ENCODE measurements at places on chromosomes 5 and 9.

DNA sequence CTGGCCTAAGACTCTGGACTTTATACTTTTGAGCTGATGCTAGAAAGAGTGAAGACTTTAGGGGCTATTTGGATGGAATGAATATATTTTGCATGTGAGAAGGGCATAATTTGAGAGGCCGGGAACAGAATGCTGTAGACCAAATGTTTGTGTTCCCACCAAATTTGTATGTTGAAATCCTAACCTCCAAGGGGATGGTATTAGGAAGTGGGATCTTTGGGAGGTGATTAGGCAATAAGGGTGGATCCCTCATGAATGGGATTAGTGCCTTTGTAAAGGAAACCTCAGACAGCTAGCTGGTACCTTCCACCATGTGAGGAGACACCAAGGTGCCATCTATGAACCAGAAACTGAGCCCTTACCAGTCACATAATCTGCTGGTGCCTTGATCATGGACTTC is 165.1 kb upstream of the S1PR3 start:
- no peak for DNase-seq

DNA sequence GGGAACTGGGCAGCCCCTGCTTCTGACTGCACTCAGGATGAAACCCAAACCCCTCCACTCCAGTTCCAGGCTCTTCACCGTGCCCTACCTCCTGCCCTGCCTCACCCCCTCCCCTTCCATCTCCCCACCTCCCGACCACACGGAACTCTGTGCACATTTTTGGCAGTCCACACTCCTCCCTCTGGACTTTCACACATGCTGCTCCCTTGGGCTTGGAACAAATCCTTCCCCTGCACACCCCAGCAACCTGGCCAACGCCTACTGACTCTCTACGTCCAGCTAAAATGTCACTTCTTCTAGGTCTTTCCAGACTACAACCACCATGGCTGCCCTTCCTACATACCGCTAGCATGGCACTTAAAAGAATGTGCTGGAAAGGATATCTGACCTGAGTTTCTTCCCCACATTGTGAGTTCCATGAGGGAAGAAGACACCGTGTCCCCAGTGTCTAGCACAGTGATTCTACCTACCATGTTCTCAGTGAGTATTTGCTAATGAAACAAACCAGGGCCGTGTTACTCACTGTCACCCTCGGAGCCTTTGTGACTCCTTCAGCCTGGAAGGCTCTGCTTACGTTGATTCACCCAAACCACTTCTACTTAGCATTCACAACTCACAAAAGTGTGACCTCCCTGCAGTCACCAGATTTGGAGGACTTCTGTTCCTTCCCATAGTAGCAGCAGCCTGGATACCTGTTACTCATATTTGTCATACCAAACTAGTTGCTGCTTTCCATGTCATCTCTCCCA is 18.7 kb downstream of the RETREG1 start:
- DNase-seq: no peak

DNA sequence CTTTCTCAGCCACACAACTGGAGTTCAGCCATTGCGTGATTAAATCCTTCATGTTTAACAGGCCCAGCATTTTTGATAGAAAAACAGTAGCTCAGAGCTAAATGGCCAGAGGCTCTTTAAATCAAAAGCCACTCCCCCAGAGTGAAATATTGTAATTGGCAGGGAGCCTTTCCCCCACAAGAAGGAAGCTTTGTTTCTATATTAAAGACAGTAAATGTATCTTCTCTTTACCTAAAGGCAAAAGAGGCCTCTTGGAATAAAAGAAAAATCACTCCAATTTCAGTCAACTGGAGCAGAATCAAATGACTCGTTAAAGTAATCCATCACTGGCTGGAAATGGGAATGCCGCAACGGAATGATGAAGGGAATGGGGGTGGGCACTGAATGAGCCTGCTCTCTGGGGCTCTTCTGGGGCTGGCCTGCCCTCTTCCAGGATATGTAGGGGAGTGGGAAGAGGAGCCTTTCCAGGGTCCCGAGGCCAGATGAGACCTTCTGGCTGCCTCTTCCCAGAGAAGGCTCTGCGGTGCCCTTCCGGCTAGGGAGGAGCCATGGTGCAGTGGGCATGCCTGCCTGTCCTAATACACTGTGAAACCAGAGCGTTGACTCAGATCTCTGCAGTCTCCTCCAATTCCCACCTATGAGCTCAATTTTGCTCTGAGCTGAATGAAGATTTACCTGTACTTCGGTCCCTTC is 45.2 kb downstream of the ANKDD1B start:
- no peak for DNase-seq

DNA sequence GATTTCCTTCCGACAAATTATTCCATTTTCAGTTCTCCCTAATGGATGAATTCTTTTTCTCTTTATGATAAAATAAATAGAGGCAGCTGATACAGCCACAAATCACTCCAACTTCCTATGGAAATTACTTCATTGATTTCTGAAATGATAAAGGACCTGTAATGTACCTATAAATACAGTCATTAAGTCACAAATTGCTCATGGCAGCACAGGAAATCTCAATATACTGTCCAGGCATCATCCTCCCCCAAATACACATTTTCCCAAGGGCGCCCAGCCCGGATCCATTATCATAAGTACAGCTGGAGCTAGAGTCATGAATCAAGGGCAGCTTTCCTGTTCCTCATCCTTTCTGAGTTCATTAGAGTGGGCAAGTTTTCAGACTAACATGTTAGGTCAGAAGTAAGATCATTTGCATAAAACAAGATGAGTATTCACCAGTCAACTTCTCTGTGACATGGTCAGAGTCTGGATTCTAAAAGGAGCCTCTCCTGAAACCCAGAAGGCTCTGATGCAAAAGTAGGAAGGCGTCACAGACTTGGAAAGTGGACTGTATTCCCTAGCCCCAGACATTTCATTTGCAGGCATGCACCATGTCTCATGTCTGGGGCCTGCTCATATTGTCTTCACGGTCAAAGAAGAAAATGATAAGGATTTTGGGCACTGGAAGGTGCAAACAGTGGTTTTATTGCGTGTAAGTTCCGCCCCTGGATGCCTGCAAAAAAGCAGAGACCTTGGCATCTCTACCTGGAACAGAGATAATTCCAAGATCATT is 383.2 kb downstream of the PLK2 start:
- DNase-seq: no peak

DNA sequence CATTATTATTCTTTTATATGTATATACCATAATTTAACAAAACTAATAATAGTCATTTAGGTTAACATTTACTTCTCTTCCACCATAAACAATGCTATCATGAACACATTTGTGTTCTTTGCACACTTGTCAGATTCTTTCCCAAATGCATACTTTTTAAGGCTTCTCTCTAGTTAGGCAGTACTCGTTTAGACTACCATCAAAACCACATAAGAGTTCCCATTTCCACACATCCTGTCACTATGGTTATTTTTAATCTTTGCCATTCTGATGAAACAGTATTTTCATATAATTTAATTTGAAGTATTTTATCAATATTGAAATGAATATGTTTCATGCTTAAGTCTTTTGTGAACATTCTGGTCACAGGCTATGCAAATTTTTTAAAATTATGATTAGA is 15.1 kb downstream of the DROSHA start:
- no peak for DNase-seq

DNA sequence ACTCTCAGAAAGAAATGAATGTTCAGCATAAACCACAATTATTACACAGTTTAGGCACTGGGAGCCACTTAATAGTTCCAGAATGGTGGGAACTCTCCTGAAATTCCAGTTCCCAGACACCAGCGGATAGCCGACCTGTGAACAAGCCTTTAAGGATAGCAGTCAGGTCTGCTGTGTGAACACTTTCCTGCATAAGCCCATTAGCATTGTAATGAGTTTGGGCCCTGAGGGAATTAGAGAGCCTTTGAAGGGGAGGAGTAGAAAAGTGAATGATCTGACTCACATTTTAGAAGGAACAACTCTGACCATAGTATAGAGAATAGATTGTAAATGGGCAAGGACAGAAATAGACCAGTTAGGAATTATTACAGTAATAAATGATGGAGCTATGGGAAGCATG is 189.1 kb downstream of the ADGRV1 start:
- DNase-seq: no peak

DNA sequence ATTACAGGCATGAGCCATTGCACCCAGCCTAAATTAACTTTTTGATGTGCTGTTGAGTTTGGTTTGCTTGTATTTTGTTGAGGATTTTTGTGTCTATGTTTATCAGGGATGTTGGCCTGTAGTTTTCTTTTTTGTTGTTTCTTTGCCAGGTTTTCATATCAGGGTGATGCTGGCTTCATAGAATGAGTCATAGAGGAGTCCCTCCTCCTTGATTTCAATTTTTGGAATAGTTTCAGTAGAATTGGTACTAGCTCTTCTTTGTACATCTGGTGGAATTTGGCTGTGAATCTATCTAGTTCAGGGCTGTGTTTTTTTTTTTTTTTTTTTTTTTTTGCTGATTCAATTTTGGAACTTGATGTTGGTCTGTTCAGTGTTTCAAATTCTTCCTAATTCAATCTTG is 1164.3 kb upstream of the DMAC1 start:
- no peak for DNase-seq

DNA sequence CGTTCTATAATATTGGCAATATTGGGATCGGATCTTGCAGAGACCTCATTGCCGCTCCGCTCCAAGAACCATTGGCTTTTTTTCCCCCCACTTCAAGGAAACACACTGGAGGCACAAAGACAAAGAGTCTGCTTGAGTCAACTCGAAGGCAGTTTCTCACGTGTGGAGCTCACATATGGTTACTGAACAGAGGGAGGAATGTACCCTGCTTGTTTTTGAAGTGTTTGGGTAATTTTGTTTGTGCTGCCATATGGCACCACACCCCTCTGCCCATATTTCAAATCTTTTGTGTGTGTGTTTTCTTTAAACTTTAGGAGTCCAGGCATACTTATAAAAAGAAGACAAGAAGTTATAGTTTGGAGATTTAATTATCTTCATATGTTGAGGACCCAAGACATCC is 595.9 kb downstream of the DTWD2 start:
- no peak for DNase-seq

DNA sequence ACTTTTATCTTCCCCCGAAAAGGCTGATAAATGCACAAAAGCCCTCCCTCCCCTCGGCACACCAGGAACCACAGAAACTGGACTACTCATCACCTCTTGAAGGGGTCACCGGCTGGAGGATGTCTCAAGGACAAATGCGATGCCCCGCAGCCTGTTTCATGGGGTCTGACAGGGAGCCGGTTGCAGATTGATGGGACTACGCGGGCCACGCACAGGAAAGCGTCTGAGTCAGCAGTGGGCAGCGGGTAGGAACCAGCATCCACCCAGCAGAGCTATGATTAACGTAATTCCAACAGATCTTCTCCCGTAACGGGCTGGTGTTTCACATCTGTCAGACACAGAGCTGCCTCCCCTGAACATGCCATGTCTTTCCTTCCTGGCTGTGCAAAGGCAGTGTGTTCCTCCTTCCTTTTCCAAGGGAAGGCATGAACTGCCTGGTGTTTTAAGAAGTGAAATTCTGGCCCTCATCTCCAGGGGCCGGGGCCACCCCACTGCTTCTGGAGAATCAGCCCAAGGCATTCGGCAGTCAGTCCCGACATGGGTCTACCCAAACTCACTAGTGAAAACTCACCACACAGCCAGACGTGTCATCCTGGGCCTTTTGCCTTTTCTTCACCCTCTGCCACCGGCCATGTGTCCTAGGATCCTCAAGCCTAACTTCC is 144.4 kb upstream of the PHYKPL start:
- no peak for DNase-seq

GRCh38 chr5:90982576-90982975 is 400.5 kb downstream of the ARRDC3 start:
- no peak for DNase-seq

GRCh38 chr9:20642045-20642444 is 19.7 kb upstream of the MLLT3 start:
- no peak for DNase-seq

- no peak for DNase-seq
These were observed 133.0 kb upstream of the IQGAP2 start for GRCh38 chr5:76269932-76270610.

DNA sequence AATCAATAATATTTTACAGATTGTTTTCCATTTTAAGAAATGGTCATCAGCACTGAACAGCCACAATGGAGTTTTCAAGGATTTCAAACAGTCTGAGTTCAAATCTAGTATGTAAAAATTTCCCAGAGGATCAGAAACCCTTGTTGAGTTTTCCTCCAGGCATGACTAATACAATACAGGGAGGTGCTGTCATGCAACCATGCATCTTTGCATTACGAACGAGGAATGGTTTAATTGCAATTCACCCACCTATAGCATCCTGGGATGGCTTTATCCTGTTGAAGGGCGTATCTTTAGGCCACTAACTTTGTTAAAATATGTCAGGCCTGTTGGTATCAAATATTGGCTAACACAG is 196.4 kb downstream of the EFNA5 start:
- DNase-seq: no peak

DNA sequence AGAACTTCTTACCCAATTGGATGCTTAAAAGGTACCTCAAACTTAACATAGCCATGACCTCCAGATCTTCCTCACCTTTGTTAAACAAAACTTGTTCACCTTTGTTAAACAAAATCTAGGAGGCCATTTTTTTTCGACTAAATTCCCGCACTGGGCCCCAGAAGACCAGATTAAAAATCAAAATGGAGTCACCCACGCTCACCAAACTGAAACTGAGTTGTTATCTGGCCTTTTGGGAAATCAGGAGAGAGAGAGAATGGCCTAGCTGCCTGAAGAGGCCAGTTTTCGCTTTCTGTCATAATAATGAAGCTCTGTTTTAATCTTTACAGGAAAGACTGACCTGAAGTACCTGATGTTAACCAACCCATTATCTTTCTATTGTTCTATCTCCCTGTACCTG is 69.4 kb downstream of the FYB1 start:
- DNase-seq: no peak

DNA sequence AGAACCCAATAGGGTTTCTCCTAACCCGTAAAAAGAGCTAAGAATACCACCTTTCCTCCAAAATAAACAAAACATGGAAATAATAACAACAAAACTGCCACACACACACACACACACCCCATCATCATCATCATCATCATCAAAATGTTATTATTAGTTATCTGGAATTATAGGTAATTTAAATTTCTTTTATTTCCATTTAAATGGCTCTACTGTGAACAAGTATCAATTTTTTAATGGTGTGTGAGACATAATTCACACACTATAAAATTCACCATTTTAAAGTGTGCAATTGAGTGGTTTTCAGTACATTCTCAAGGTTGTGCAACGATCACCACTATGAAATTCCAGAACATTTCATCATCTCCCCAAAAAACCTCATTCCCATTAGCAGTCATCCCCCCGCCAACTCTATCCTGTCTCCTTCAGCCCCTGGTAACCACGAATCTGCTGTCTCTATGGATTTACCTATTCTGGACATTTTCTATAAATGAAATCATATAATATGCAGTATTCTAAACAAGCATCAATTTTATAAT is 172.7 kb downstream of the ROR2 start:
- DNase-seq: no peak

DNA sequence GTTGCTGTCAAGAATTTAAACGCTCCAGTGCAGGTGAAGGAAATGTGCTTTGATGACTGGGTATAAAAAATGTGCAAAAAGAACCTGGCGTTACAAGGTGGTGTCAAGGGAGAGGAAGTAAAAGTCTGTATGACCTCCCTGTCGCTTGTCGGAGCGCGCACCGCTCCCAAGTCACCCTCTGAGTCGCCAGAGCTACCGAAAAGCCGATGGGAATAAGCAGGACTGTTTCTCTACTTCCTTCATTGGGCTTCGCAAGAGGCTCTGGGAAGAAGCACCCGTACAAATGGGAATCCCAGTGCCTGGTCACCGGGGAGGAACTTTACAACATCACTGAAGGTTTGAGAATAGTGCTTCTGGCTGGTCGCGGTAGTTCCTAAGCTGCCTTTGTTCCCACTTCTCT is 1.3 kb upstream of the DMRT2 start:
- DNase-seq: no peak

All from stimulated activated CD4-positive, alpha-beta T cell treated with anti-CD3 and anti-CD28 coated beads, Interleukin-15, amount 100 ng/mL, for 1 hour (primary cell).